HuH-7.5 (cell line): ENCODE measurements at places on chromosomes 6 and 20.

- no peak for DNase-seq
These were observed 410.7 kb upstream of the RUNX2 start for GRCh38 chr6:44917430-44917829.

DNA sequence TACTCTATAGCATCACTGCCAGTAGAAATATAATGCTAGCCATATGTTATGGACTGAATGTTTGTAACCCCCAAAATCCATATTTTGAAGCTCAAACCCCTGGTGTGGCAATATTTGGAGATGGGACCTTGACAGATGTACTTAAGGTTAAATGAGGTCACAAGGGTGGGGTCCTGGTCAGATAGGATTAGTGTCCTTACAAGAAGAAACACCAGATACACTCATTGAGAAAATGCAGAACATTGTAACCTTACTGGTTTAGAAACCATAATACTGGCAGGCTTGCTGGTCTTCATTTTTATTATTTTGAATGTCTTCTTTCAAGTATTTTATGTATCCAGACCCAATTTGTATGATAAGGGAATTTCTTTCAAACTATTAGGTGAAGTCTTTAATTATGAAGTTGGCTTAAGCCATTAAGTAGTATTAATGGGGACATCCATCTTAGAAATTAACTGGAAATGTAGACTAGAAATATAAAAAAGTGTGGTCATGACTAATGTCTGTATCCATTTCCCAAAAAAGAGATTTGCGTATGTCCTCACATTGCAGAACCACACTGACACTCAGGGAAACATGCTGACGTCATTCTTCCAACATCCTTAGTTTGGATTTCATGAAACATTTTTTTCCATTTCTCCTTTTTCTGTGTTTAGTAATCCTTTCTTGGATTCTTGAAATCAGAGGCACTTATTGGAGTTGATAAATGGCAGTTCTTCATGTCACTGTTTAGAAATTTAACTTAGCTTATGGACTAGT is 32.4 kb downstream of the SLC16A10 start:
- DNase-seq = no peak

GRCh38 chr6:119539066-119539746 is 189.6 kb upstream of the MAN1A1 start:
- no peak for DNase-seq

DNA sequence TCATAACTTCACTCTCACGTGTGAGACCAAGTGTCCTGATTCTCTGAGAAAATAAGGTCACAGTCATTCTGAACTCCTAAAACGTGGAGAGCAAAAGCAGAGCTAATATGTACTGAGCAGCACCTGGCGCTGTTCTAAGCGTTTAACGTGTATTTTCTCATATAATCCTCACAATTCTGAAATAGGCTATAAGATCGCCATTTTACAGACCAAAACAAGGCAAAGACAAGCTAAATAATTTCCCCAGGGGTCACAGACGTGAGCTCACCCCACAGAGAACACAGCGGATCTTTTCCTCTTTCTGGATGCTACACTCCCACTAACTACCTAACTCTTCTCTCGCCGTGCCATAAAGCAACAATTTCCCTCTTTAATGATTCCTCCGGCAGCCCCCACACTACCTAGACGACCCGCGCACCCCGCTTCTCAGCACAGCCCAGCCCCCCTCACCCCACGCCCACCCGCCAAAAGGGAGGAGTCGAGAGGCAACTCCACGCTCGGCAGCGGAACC is 636 bp downstream of the SUPT3H start:
- no peak for DNase-seq

DNA sequence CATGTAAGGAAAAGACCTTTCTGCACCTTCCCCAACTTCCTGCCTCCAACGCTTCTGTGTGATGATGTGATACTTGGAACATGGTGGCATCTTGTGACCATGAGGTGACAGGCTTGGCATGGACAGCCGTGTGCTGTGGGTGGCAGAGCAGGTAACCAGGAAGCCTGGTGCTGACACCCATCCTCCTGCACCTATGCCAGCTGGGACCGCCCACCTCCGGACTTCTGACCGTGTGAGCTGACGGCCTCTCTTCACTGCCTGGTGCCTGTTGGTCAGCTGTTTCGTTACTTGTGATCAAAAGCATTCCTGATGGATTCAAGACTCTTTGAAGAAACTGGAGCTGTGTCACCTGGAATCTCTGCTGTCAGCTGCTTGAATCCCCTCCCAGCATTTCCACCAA is 70.3 kb downstream of the TMEM242 start:
- DNase-seq = no peak

DNA sequence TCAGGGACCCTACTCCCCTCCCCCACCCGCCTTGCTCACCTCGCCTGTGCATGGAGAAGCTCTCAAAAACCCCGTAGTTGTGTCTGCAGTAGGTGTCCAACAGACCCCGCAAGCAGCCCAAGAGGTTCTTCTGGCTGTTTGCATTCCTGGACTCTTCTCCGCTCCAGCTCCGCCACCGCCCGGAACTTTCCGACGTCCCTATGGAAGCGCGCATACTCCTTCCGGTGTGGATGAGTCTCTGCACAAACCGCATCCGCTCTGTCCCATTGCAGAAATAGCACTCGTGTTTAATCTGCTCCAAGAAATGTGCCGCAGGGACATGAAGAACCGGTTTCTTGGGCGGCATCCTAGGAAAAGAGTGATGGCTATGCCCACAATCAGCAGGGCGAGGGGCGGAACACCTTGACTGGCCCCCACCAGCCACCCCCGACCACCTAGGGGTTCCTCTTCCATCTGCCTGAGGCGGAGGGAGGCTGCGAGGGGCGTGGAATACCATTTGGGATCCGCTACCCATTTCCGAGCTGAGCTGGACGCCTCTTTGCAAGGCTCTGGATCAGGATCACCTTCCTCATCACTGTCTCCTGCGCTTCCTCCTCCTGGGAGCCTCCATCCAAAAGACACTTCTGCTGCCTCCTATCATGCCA is 20.2 kb downstream of the HLA-DRA start:
- no peak for DNase-seq
